Naive thymus-derived CD4-positive, alpha-beta T cell (primary cell): ENCODE measurements at places on chromosomes 11 and 22. TPM values are rescaled to one million over a fixed set of nuclear protein-coding genes. Genes with fewer than 3 reads are reported as not detected.

The BTG4 gene
- not detected for total RNA-seq

The SYCE3 gene
- not detected for total RNA-seq

The FZD4 gene
- total RNA-seq = not detected

The CD44 gene
- total RNA-seq = 369 and 390 TPM in 2 replicates

The PIK3IP1 gene
- 373 TPM for total RNA-seq

The C22orf31 gene
- not detected for total RNA-seq

The TAF10 gene
- total RNA-seq = 123 TPM

The DBX1 gene
- not detected in 2 replicates for total RNA-seq

The C11orf16 gene
- total RNA-seq = not detected

The PLXNB2 gene
- 2.9 TPM for total RNA-seq

The RNF26 gene
- total RNA-seq = 16.9 TPM

The APOBEC3C gene
- 102 and 104 TPM in 2 replicates for total RNA-seq

The PARVA gene
- 0.73 TPM for total RNA-seq

The TESMIN gene
- total RNA-seq = 5.0 TPM

The MTMR3 gene
- 60.6 TPM for total RNA-seq

The KRTAP5-2 gene
- not detected for total RNA-seq

The FGF3 gene
- total RNA-seq = not detected in 2 replicates

The POTEH gene
- total RNA-seq = not detected

The OR5P2 gene
- total RNA-seq = not detected

The GNG3 gene
- not detected for total RNA-seq

The KRTAP5-11 gene
- total RNA-seq = not detected

The BRSK2 gene
- total RNA-seq = 0.27 TPM

The TRPC6 gene
- not detected in 2 replicates for total RNA-seq

The OR8G5 gene
- total RNA-seq = not detected

The ARHGEF17 gene
- total RNA-seq = not detected

The MMP13 gene
- not detected for total RNA-seq

The TAGLN gene
- total RNA-seq = 20.4 TPM
